ENCODE measurements at places on chromosomes 2 and 18. TPM values are rescaled to one million over a fixed set of nuclear protein-coding genes. Genes with fewer than 3 reads are reported as not detected.

DNA sequence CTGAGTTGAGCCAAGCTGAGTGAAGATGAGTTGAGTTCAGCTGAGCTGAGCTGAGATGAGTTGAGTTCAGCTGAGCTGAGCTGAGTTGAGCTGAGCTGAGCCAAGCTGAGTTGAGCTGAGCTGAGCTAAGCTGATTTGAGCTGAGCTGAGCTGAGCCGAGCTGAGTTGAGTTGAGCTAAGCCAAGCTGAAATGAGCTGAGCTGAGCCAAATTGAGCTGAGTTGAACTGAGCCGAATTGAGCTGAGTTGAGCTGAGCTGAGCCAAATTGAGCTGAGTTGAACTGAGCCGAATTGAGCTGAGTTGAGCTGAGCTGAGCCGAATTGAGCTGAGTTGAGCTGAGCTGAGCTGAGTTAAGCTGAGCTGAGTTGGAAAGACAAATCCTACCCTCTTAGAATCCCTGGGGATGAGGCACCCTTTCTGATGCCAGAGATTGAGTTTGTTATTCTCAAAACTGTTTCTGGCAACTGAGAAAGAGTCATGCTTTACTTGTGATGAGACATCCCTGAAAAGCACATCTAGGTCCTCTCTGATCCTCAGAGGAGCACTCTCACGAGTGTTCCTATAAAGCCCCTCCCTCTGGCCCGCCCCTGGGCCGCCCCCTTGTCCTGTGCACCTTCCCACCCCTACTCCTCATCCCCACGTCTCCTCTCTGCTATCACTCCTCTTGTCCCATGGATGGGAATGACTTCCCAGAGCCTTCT, 116.5 kb downstream of the MCFD2 start:
- no peak for DNase-seq

- DNase-seq, result no peak
Observed at GRCh38 chr18:73787316-73787715, 360.3 kb downstream of the FBXO15 start.

- DNase-seq, result no peak
Observed at GRCh38 chr2:205835251-205835791, 153.0 kb downstream of the NRP2 start.

- peak; percentile 69 for DNase-seq
Observed at GRCh38 chr2:187499941-187500532, 52.0 kb upstream of the CALCRL start.

- DNase-seq, result no peak
Observed at GRCh38 chr18:26271917-26272549, 45.8 kb downstream of the TAF4B start.

DNA sequence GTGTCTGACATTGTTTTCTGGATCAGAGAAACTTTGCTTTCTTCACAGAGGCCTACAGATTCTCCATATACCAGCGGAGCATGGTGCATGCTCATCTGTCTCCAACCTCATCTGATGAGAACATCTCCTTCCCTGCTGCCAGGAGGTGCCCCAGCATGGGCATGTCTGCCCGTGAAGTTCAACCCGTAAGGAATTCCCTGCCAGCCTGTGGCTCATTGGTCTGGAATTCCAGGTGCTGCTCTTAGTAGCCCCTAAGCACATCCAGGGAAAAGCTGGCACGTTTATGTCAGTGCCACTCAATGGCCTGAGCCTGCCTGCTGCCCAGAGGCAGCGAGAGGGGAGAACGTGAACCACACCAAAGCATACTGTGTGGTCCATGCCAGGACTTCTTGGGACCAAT, 1.7 kb upstream of the SP100 start:
- DNase-seq, result no peak

GRCh38 chr18:24778810-24779418, 318.5 kb downstream of the HRH4 start:
- no peak for DNase-seq

- DNase-seq, result no peak
Observed at GRCh38 chr2:146665800-146666199, 1179.0 kb upstream of the ACVR2A start.

GRCh38 chr18:23664674-23665073, 2.0 kb upstream of the ANKRD29 start:
- no peak for DNase-seq

DNA sequence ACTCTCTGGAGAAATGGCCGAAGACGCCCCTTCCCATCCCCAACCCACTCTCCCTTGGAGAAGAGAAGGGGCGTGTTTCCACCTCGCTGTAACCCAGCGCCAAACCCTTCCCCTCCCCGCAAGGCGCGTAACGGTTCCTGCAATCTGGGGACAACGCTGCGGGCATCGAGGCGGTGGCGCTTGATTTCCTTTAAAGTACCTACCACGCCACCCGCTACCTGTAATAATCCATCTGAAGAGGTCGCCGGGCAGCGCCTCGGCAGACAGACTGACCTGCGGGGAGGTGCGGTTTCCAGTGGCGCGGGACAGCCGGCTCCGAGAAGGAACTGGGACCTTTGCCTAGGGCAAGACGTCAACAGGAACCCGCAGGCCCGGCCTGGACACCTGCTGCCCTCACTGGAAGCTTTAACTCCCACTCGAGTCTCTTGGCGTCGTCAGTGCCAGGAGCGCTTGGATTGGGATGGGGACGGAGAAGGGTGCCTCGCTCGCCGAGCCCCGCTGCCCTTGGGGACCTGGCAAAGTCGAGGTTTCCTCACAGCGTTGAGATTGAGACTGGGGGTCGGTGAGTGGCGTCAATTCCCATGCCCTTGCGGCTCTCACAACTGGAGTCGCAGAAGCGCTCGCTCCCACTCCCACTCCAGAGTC, at the start of gene CYP1B1:
Gene CYP1B1 (minus strand): TSS at position 645 of the 645 bp plus-strand sequence. CDS start 763 bp downstream, outside the sequence.
- DNase-seq, result no peak

Gene ALPI
- not detected for total RNA-seq

- DNase-seq, result no peak
Observed at GRCh38 chr18:42412896-42413295, 457.9 kb downstream of the PIK3C3 start.

GRCh38 chr2:127559454-127559853, 24.0 kb downstream of the MYO7B start:
- DNase-seq, result no peak

GRCh38 chr18:6118080-6118479, 222.8 kb upstream of the TMEM200C start:
- DNase-seq, result no peak

Gene FBXO48
- total RNA-seq, result 0.64 TPM

GRCh38 chr18:23857756-23858155, 156.8 kb upstream of the TTC39C start:
- peak; percentile 93 for DNase-seq

Gene HOXD11
- total RNA-seq, result not detected
